ENCODE measurements at places on chromosomes 6 and 20. TPM values are rescaled to one million over a fixed set of nuclear protein-coding genes. Genes with fewer than 3 reads are reported as not detected.

DNA sequence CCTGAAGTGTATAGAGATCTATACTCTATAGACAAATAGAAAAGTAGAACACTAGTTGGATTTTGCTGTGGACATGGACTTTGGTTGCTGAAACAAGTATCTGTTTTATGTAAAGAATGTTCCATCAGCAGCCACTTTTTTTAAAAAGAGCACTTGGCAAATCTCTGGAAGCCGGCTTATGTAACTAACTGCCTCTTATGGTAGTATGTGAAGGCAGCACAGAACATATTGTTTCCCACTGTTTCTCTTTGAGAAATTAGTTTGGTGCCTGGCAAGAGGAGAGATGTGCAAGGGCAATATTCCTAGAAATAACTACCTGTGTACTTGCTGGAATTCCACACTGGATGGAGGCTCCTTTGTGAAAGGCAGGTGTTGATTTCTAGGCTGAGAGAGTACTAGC, 242.3 kb upstream of the PREP start:
- no peak for DNase-seq

The HEBP2 gene
- 11.4 TPM for polyA plus RNA-seq

The C6orf15 gene
- not detected for polyA plus RNA-seq

The ACTL10 gene
- 62.1 TPM for polyA plus RNA-seq

DNA sequence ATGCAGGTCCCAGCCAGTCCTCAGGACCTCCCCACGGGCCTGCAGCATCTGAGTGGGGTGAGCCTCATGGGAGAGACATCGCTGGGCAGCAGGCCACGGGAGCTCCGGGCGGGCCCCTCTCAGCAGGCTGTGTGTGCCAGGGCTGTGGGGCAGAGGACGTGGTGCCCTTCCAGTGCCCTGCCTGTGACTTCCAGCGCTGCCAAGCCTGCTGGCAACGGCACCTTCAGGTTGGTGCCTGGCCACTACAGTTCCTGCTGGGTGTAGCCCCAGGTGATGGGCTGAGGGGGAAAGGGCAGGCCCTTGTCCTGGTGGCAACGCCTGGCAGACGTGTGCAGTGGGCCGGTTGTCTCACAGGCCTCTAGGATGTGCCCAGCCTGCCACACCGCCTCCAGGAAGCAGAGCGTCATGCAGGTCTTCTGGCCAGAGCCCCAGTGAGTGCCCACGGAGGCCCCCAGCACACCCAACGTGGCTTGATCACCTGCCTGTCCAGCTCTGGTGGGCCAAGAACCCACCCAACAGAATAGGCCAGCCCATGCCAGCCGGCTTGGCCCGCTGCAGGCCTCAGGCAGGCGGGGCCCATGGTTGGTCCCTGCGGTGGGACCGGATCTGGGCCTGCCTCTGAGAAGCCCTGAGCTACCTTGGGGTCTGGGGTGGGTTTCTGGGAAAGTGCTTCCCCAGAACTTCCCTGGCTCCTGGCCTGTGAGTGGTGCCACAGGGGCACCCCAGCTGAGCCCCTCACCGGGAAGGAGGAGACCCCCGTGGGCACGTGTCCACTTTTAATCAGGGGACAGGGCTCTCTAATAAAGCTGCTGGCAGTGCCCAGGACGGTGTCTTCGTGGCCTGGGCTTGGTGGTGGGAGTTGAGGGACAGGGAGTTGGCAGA, 787 bp upstream of the TNFRSF6B start:
- DNase-seq = no peak

GRCh38 chr20:49172413-49172812, 15.7 kb downstream of the STAU1 start:
- no peak for DNase-seq

The HLA-DOA gene
- 13.5 TPM for polyA plus RNA-seq

DNA sequence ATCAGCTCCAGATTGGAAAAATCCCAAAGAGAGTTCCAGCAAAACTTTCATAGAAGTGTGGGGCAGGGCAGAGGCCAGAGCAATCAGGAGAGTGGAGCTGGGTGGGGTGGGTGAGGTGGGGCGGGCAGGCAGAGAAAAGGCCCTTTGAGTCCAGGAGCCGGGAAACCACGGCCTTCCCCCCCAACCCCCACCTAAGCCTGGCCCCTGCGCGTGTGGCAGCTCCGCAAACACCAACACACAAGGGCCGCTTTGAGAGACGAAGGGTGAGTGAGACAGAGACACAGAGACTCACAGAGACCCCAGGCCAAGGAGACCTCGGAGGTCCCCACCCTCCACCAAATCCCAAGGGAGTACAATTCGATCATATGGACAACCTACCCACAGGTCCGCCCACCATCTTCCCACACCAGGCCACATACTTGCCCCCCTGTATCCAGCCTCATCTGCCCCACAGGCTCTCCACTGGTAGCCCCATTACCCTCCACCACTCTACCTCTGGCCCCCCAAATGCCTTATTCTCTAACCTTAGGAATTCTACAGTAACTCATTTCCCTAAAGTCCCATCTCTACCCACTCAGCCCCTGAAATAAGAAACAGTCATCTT, 1.7 kb downstream of the COL11A2 start:
- DNase-seq = no peak

- DNase-seq = no peak
Measured at GRCh38 chr6:81938014-81938856, 185.8 kb upstream of the TENT5A start.
